Skeletal muscle cell (primary cell): ENCODE measurements at places on chromosomes 5 and 9.

DNA sequence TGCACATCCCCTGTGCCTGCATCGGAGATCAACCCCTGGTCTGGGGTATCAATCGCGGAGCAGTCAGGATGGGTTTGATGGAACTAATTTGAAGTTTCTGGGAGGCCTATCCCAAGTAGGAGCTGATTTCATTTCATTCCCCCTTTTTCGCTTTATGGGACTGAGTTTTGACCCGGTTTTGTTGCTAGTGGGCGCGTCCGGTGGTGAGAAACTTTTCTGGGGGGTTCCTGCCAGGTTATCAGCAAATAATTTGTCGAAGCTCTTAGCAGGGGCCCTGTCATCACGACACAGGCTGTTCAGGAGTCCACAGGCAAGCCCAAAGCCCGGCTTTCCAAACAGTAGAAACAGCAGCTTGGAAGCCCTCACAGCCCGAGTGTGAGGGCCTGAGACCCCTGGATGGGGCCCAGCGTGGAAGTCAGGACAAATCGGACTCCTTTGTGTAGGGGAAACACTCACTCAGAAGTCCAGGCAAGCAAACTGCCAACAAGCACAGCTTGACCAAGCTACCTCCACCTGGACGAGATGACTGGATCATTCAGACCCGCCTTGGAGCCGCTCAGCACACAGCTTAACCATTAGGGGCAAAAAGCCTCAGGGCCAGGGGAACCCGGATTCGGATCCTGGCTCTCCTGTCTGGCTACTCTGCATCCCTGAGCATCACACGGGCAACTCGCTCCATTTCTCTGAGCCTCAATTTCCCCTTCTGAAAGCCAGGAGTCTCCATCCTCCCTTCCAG lies 64.4 kb upstream of the BARHL1 start:
- DNase-seq, result no peak

DNA sequence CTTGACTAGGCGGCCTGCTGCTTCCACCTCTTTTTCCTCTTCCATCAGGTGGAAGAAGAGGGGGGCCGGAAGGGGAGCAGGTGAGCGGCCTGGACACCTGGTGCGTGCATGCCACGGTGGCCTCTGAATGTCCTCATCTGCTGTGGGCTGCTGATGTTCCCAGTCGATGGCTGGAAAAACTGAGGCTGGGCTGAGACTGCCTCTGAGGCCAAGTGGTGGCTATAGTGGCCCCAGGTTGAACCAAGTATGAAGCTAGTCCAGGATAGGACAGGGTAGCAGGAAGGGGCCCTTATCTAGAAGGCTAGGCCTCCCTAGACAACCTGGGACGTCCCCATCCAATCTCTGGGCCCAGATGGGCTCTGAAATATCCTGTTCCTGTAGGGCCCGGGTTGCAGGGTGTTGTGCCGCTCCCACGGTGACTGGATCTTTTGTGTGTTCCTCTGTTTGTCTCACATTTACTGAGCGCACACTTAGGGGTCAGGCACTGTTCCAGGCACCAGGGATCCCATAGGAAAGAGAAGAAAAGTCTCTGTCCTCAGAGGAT lies 753 bp upstream of the NR5A1 start:
- no peak for DNase-seq

DNA sequence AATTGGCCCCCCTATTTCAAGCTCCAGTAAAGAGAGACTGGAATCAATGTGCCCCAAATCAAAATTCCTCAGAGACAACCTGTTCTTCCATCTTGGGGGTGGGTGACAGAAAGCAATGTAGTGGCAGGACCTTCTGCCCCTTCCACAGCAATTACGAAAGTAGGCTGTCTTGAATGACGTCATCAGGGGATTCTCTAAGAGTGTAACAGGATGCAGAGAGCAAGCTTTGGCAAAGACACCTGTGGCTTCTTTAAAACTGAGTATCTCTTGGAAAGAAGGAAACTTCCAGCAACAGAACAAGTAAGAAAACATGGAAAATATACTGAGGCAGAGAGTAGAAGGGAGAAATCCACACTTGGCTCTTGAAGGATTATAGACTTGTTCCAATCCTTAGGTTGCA lies 247.6 kb upstream of the PDE4D start:
- no peak for DNase-seq

- no peak for DNase-seq
Observed at GRCh38 chr9:97705354-97705950, 8.3 kb upstream of the XPA start.

DNA sequence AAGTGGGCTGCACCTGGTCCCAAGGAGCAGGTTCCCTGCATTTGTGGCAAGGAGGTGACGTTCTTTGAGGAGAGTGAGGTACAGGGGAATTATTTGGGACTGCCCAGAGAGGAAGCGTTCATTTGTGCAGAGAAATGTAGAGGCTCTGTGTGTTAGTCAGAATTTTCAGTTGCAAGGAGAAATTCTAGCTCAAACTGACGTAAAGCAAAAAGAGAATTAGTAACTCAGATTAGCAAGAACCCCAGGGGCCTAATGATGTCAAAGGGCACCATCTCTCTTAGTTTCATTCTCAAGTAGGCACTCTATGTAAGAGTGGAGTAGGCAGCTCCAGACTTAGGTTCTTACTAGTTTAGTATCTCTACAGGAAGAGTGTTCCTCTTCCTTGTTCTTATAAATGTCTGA lies 2.4 kb upstream of the TXN start:
- no peak for DNase-seq

- no peak for DNase-seq
Observed at GRCh38 chr5:54713923-54714581, 196.5 kb downstream of the SNX18 start.
